Activated CD4-positive, alpha-beta memory T cell treated with anti-CD3 and anti-CD28 coated beads for 36 hours (primary cell): ENCODE measurements at places on chromosomes 16 and 17.
A peak's percentile ranks its signal among the peaks of the same experiment; 100 is the strongest.

DNA sequence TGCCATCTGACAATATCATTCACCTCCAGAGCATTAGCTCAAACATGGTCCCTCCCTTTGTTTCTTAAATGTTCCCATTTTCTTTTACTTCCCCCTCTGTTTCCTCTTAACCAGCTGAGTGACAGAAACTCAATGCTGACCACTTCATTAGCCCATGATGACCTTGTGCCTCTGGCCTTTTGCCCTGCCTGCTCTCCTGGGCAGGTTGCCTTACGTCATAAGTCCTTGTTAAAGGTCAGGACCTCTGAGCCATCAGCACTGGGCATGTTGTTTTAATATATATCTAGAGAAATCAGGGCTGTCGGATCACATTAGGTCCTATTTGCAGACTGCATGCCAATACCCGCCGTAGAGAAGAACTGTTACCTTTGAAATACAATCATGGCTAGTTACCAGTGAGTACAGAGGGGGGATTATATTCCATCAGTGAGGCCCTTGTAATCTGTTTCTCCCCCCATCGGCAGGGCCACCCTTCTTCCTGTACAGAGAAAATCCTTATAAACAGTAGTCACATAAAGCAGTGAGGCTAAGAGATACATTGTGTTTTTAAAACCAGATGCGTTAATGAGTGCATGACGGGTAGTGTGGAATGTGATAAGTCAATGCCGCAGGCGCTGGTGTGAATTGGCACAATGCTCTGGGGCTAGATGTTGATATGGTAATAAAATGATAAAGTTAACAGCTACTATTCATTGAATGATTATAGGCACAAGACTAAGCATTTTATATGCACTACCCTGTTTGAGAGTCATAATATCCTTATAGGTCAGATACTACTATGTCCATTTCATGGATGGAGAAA, 94.3 kb upstream of the ZFHX3 start:
- no peak overlapping the region for H3K4me3 ChIP-seq
- no peak for DNase-seq
- H3K27ac ChIP-seq: no peak overlapping the region

- H3K4me3 ChIP-seq: no peak overlapping the region
- H3K36me3 ChIP-seq: no peaks in the 10 kb centered on the region
- H3K27ac ChIP-seq: no peak overlapping the region
- no peaks in the 10 kb centered on the region for H3K4me1 ChIP-seq
- no peaks in the 10 kb centered on the region for H3K27me3 ChIP-seq
Measured at GRCh38 chr16:87264634-87265033, 52.6 kb downstream of the C16orf95 start.

GRCh38 chr16:77917971-77918370, 104.4 kb upstream of the CLEC3A start:
- H3K27me3 ChIP-seq: peaks cover 2% of the 10 kb centered on the region
- DNase-seq: no peak
- no peak overlapping the region for H3K27ac ChIP-seq
- H3K4me3 ChIP-seq: no peak overlapping the region
- no peaks in the 10 kb centered on the region for H3K36me3 ChIP-seq

DNA sequence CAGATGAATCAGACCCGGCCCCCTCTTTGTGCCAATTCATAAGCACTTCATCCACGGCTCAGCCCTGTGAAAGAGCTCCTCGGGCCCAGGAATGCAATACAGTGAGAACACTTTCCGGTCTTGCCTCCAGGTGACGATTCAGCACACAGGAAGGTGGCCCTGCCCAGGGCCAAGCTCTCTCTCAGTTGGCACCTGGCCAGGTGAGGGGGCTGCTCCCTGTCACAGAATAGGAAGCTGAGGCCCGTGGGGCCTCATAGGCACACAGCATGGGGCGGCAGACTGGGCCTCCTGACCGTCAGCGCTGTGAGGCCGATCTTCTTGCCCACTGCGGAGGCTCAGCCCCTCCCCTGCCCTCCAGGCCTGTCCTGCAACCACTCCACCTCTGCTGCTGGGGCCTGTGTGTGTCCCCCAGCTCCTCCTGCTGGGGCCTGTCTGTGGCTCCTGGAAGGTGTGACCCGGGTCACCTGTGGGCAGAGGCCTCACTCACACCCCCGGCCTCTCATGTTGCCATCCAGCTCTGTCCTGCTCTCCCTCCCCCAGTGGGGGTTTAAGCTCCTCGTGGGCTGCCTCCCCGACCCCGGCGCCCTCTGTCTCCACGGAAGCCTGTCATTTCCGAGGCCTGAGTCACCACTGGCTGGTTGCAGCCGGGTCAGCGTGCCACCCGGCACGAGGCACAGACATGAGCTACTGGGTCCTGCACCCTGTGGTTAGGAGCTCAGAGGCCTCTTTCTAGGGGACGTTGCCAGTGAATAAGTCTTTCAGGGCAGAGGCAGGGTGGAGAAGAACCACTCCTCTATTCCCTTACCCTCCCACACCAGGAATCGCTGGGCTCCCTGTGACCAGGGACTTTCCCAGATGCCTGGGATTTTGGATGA, 114.4 kb downstream of the SEC14L1 start:
- H3K36me3 ChIP-seq: no peaks in the 10 kb centered on the region
- no peaks in the 10 kb centered on the region for H3K4me1 ChIP-seq
- DNase-seq: no peak
- no peak overlapping the region for H3K27ac ChIP-seq
- H3K4me3 ChIP-seq: no peak overlapping the region

GRCh38 chr16:74923766-74924460, 61.0 kb downstream of the WDR59 start:
- H3K27ac ChIP-seq: no peak overlapping the region
- peaks cover 35% of the 10 kb centered on the region for H3K36me3 ChIP-seq
- no peak overlapping the region for H3K4me3 ChIP-seq
- H3K27me3 ChIP-seq: no peaks in the 10 kb centered on the region

DNA sequence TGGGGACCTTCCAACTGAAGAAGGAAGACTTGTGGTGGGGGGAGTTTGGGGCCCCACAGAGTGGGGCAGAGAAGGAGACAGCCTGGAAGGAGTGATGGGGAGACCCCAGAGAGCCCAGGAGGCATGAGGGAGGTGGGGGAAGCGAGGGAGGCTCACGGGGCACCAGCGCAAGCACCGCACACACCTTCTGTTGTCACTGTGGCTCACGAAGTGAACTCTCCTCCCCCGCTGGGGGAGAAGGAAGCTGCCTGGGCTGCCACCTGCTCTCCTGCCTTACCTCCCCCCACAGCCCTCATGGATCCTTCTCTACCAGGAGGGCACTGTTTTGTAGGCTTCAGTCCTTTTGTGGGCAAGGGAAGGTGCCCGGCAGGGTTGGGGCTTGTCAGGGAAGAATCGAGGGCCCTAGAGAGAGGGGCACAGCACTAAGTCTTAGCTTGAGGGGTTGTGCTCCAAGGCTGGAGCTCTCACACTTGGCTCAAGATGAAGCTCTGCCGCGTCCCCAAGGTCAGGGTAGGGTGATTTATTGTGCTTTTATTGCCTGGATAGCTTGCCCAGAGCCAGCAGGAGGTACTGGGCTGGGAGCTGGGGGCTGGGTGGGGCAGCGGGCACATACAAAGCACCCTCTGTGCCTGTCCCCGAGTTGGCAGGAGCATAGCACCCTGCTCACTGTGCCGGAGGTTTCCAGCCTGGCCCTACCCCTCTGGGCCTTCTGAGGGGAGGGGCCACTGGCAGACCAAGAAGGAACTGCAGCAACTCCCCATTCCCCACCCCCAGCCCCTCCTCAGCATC, 4.6 kb upstream of the STARD3 start:
- no peak overlapping the region for H3K4me3 ChIP-seq
- H3K36me3 ChIP-seq: no peaks in the 10 kb centered on the region
- H3K27ac ChIP-seq: no peak overlapping the region
- H3K27me3 ChIP-seq: peaks cover 19% of the 10 kb centered on the region
- peaks cover 13% of the 10 kb centered on the region for H3K4me1 ChIP-seq
- no peak for DNase-seq

DNA sequence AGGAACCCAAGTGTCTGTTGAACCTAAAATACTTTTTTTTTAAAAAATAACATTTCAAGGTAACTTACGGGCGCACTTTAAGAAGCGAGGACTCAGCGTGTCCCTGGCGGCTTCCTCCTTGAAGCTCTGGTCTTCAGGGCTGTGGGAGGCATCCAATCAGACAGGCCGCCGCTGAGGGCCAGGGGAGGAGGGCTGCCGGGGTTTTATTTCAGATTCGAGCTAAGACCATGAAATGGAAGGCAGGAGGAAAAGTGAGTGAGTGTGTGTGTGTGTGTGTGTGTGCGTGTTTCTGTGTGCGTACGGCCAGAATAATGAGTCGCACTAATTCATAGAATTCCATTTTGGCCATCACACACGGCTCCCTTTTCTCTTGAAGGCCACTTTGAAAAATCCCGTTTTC, 41.1 kb downstream of the C16orf78 start:
- H3K36me3 ChIP-seq: no peaks in the 10 kb centered on the region
- no peaks in the 10 kb centered on the region for H3K4me1 ChIP-seq
- H3K27ac ChIP-seq: no peak overlapping the region

DNA sequence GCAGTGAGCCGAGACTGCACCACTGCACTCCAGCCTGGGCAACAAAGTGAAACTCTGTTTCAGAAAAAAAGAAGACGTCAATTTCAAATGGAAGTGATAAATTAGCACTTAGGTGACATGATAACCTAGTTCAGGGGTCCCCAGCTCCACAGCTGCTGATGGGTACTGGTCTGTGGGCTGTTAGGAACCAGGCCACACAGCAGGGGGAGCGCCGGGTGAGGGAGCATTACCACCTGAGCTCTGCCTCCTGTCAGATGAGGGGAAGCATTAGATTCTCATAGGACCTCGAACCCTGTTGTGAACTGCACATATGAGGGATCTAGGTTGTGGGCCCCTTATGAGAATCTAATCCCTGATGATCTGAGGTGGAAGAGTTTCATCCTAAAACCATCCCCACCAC, 253.0 kb downstream of the FOXL1 start:
- H3K27ac ChIP-seq: no peak overlapping the region
- H3K27me3 ChIP-seq: peaks cover 20% of the 10 kb centered on the region
- H3K4me1 ChIP-seq: no peaks in the 10 kb centered on the region
- H3K4me3 ChIP-seq: no peak overlapping the region

- H3K4me1 ChIP-seq: no peaks in the 10 kb centered on the region
- peak; percentile 20 for DNase-seq
- H3K4me3 ChIP-seq: no peak overlapping the region
- peaks cover 20% of the 10 kb centered on the region for H3K36me3 ChIP-seq
Measured at GRCh38 chr17:37527249-37527851, 37.7 kb downstream of the DUSP14 start.

DNA sequence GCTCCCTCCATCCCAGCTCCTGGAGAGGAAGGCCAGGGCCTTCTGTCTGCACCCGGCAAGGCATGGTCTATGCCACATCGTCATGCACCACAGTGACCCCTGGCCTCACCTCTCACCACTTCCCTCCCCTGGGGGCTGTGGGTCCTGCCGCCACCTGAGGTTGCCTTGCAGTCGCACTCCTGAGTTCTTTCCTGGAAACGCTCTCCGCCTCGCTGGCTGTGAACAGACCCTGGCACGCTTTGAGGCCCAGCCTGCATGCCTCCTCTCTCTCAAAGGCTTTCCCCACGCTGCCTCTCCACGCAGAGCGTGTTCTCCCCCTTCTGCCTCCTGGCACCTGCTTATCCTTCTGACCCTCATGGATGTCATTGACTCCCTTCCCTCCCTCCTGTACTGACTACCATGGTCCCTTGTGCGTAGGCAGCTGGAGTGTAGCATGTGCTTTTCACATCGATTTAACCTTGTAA, 45.4 kb downstream of the SEC14L1 start:
- H3K36me3 ChIP-seq: peaks cover 5% of the 10 kb centered on the region
- H3K4me3 ChIP-seq: no peak overlapping the region
- DNase-seq: peak; percentile 34
- H3K27ac ChIP-seq: no peak overlapping the region
- H3K4me1 ChIP-seq: peaks cover 48% of the 10 kb centered on the region

DNA sequence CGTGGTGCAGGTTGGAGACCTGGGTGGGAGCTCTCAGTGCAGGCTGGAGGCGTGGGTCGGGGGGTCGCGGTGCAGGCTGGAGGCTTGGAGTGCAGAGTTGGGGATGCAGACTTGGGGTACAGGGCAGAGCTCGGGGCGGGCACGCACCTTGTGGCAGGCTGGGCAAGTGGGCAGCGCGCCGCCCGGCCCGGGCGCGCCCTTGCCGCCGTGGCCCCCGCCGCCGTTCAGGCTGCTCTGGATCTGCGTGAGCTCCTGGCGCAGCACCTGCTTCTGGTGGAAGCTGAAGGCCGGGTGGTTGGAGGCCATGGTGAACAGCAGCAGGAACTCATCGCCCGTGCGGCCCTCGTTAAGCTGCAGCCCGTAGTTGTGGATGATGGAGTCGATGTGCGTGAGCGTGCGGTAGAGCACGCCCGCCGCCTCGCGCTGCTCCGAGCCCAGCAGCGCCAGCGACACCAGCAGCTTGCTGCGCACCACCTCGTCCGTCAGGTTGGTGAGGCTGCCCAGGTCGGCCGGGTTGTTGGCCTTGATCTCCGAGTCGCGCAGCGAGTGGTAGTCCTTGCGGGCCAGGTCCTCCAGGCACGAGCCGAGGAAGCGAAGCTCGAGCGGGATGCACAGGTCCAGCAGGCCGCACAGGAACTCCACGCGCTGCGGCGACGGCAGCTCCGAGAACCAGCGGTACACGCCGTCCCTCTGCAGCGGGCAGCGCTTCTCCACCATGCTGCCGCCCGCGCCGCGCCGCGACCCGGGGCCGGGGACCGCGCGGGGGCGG, 1.1 kb downstream of the ZCCHC14 start:
- peaks cover 3% of the 10 kb centered on the region for H3K36me3 ChIP-seq
- H3K27me3 ChIP-seq: no peaks in the 10 kb centered on the region
- H3K4me3 ChIP-seq: peak overlapping the region; percentile 74
- peaks cover 57% of the 10 kb centered on the region for H3K4me1 ChIP-seq

DNA sequence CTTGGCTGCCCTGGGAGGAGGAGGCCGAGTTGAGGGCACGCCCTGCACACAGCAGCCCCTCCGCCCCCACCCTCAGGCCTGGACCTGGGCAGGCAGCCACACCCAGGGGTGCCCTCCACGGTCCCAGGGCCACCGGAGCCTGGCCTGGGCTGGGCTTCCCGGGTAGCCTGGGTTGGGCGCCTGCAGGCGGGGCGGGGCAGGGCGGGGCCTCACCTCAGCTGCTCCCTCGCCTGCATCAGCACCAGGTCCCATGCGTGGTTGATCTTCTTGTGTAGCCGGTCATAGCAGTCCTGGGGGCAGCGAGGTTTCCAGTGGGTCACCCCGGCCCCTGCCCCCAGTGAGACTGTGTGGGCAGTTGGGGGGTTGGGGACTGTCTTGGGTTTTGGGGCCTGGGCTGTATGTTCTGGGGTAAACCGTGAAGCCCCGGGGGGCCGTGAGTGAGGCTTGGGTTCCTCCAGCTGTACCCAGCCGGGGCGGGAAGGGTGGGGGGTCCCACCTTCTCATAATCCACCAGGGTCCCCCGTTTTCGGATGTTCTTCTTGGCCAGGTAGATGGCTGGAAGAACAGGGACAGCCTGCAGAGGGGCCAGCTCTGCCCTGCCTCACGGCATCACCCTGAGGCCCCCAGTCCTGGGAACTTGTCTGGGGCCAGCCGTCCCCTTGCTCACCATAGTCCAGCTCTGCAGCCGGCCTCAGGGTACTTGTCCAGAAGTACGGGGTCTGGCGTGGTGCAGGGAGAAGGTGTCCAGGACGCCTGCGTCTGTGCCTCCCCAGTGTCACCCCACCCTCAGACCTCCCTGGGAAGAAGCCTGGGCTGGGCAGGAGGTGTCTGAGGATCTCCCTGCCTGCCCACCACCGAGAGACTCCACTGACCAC, 2.0 kb downstream of the RGS11 start:
- no peak overlapping the region for H3K4me3 ChIP-seq
- peaks cover 3% of the 10 kb centered on the region for H3K4me1 ChIP-seq
- no peak for DNase-seq
- H3K27ac ChIP-seq: no peak overlapping the region
- H3K27me3 ChIP-seq: peaks cover 12% of the 10 kb centered on the region
